CD14-positive monocyte (primary cell): ENCODE measurements at places on chromosomes 7 and 10.
A peak's percentile ranks its signal among the peaks of the same experiment; 100 is the strongest.

DNA sequence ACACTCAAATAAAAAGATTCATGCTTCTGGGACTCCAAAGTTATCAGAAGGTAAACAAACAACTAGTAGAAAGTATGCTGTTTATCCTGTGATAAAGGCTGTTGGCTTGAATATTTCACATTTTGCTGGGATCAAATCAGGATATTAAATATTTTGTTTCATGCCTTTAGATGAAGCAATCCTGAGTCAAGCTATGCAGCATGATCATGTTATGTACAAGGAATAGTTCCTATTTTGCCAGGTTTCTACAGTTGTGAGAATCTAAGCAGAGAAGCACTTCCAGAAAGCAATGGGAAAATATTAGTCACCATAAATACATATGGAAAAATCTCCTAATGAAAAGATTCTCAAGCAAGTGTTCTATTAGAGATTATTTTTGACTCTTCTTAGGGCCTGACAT lies 262.8 kb upstream of the PCDH15 start:
- H3K4me1 ChIP-seq: no peaks in the 10 kb centered on the region
- DNase-seq: no peak
- no peak overlapping the region for H3K27ac ChIP-seq

DNA sequence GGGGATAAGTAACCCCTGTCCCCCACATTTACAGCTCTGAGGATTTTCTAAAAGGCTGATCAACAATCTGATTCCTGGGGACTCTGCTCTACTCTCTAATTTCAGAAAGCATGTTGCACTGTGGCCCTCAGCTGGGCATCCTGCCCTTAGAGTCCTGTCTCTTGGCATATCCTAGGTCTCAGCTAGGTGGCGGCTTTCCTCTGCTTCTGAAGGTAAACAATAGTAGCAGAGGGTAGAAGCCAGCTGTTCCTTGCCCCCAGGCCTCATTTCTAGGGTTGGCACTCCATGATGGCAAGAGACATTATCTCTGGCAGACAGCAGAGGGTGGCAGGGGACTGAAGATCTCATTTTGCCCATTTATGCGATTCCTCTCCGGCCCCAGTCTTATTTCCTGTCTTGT lies 77.0 kb downstream of the ADCYAP1R1 start:
- no peak overlapping the region for H3K4me3 ChIP-seq
- H3K4me1 ChIP-seq: no peaks in the 10 kb centered on the region

- H3K4me3 ChIP-seq: no peak overlapping the region
- H3K27ac ChIP-seq: no peak overlapping the region
- no peaks in the 10 kb centered on the region for H3K27me3 ChIP-seq
- H3K4me1 ChIP-seq: peaks cover 41% of the 10 kb centered on the region
- no peak for DNase-seq
- peaks cover 24% of the 10 kb centered on the region for H3K36me3 ChIP-seq
Observed at GRCh38 chr7:76354981-76355730, 3.6 kb downstream of the YWHAG start.

DNA sequence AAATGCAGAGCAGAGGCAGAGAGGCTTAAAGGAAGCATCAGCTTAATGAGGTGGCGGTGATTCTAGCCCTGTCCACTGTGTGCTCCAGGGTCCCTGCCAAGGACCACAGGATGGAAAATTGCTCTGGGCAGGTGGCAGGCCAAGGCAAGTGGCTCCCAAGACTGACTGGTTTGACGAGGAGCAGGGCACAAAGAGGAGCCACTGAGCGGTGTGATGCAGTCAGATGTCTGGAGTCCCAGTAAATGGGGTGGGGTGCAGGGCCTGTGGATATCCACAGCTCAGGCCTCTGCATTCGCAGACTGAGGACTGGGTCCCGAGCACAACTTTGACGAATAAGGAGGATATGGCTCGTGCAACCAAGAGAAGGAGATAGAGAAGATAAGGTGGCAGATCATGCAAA lies 385.6 kb downstream of the PLXNA4 start:
- H3K4me3 ChIP-seq: no peak overlapping the region
- peaks cover 2% of the 10 kb centered on the region for H3K27me3 ChIP-seq
- no peaks in the 10 kb centered on the region for H3K36me3 ChIP-seq
- H3K4me1 ChIP-seq: no peaks in the 10 kb centered on the region
- no peak for DNase-seq
- no peak overlapping the region for H3K27ac ChIP-seq

GRCh38 chr7:73582664-73583202 lies 4.4 kb upstream of the TBL2 start:
- peak overlapping the region; percentile 98 for H3K27ac ChIP-seq
- H3K4me1 ChIP-seq: peaks cover 95% of the 10 kb centered on the region
- no peaks in the 10 kb centered on the region for H3K36me3 ChIP-seq
- no peaks in the 10 kb centered on the region for H3K27me3 ChIP-seq
- H3K4me3 ChIP-seq: peak overlapping the region; percentile 67
- DNase-seq: no peak

DNA sequence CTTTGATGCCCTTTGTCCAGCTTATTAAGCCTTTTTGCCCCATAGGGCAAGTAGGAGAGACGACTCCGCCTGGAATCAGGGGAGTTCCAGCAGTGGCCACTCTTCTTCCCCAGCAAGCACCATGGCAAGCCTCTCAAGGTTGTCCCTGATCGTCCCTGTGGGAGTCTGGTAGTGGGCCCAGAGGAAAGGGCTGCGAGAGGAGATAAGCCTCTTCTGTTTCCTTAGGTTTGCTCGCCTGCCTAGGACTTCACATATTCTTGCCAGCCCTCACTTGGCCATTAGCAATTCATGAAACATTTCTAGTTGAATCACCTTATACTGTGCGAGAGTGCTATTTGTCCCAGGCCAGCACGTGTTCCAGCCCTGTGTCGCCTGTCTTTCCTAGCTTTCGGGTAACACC lies 47.8 kb upstream of the CPN1 start:
- H3K4me1 ChIP-seq: no peaks in the 10 kb centered on the region
- DNase-seq: no peak
- H3K4me3 ChIP-seq: no peak overlapping the region
- no peaks in the 10 kb centered on the region for H3K36me3 ChIP-seq
- no peaks in the 10 kb centered on the region for H3K27me3 ChIP-seq

GRCh38 chr10:112269266-112269665 lies 13.9 kb upstream of the TECTB start:
- peaks cover 5% of the 10 kb centered on the region for H3K27me3 ChIP-seq
- no peak overlapping the region for H3K27ac ChIP-seq
- H3K4me3 ChIP-seq: no peak overlapping the region
- H3K36me3 ChIP-seq: no peaks in the 10 kb centered on the region

DNA sequence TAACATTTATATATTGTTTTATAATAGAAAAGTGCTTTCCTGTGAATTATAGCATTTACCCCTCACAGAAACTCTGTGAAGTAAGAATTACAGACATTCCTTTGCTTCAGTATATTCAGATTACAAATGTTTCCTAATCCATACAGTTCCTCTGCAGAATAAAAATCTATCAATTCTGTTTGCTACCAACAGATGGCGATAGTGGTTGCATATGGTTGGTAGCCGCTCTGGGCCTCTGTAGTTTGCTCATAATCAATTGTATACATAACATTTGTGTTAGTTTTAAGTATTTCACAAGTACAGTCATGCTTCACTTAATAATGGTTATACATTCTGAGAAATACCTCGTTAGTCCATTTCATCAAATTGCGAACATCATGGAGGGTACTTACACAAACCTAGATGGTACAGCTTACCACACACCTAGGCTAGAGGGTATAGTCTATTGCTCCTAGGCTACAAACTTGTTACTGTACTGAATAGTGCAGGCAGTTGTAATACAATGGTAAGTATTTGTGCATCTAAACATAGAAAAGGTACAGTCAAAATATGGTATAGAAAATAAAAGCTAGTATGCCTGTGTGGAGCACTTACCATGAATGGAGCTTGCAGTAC lies 94.4 kb upstream of the STEAP4 start:
- no peaks in the 10 kb centered on the region for H3K36me3 ChIP-seq
- no peak overlapping the region for H3K27ac ChIP-seq
- H3K4me1 ChIP-seq: peaks cover 15% of the 10 kb centered on the region
- peak; percentile 9 for DNase-seq

- H3K27ac ChIP-seq: no peak overlapping the region
- H3K4me3 ChIP-seq: no peak overlapping the region
- H3K36me3 ChIP-seq: no peaks in the 10 kb centered on the region
- no peaks in the 10 kb centered on the region for H3K27me3 ChIP-seq
Observed at GRCh38 chr7:95549818-95550529, 46.3 kb downstream of the PDK4 start.

DNA sequence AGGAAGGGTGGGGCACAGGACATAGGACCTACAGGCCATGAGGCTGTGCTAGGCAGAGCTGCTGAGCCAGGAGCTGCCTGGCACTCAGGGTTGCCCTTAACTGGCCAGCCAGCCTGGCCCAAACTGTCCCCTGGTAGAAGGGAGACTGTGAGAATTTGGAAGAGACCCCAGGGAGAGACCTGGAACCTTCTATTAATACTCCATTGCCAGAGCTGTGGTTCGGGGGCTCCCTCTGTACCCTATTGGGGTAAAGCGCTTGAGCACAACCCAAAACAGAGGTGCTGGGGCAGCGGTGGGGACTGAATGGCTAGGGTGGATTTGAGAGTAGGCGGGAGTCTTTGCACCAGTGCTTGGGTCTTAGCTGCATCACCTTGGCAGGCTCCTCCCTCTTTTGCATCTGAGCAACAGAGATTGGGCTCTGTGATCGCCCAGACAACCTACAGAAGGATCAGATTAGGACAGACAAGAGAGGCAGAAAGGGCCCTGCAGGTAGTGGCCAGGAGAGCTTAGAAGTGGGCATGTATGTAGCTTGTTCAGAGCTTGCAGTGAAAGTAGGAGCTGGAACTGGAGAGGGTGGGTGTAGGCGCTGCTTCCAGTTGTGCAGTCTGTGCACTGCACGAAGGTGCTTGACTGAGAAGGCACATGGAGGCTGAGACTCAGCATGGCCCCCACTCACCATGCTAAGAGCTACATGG lies 53.3 kb downstream of the ADCYAP1R1 start:
- H3K36me3 ChIP-seq: no peaks in the 10 kb centered on the region
- H3K4me1 ChIP-seq: no peaks in the 10 kb centered on the region
- no peak overlapping the region for H3K4me3 ChIP-seq

GRCh38 chr10:9211228-9211627 lies 1156.7 kb downstream of the GATA3 start:
- no peak overlapping the region for H3K4me3 ChIP-seq
- H3K4me1 ChIP-seq: no peaks in the 10 kb centered on the region
- H3K36me3 ChIP-seq: no peaks in the 10 kb centered on the region
- no peaks in the 10 kb centered on the region for H3K27me3 ChIP-seq

GRCh38 chr7:114141415-114141814 lies 222.6 kb upstream of the PPP1R3A start:
- no peaks in the 10 kb centered on the region for H3K36me3 ChIP-seq
- no peak for DNase-seq
- H3K27me3 ChIP-seq: no peaks in the 10 kb centered on the region
- no peak overlapping the region for H3K27ac ChIP-seq
- no peaks in the 10 kb centered on the region for H3K4me1 ChIP-seq

DNA sequence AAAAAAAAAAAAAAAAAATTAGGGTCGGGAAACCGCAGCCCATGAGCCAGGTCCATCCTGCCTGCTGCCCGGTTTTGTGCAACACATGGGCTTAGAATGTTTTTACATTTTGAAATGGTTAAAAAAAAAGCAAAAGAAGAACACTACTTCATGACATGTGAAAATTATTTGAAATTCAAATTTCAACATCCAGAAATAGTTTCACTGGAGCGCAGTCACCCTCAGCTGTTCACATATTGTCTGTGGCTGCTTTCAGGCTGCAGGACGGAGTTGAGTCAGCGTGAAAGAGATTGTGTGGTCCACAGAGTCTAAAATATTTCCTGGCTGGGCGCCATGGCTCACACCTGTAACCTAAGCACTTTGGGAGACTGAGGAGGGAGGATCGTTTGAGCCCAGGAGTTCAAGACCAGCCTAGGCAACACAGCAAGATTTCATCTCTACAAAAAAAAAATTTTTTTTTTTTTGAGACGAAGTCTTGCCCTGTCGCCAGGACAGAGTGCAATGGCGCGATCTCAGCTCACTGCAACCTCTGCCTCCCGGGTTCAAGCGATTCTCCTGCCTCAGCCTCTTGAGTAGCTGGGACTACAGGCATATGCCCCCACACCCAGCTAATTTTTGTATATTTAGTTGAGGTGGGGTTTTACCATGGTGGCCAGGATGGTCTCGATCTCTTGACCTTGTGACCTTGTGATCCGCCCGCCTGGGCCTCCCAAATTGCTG lies 63.9 kb upstream of the ECHDC3 start:
- no peak overlapping the region for H3K4me3 ChIP-seq
- no peaks in the 10 kb centered on the region for H3K36me3 ChIP-seq
- H3K27me3 ChIP-seq: peaks cover 40% of the 10 kb centered on the region
- H3K27ac ChIP-seq: no peak overlapping the region
- peaks cover 28% of the 10 kb centered on the region for H3K4me1 ChIP-seq

DNA sequence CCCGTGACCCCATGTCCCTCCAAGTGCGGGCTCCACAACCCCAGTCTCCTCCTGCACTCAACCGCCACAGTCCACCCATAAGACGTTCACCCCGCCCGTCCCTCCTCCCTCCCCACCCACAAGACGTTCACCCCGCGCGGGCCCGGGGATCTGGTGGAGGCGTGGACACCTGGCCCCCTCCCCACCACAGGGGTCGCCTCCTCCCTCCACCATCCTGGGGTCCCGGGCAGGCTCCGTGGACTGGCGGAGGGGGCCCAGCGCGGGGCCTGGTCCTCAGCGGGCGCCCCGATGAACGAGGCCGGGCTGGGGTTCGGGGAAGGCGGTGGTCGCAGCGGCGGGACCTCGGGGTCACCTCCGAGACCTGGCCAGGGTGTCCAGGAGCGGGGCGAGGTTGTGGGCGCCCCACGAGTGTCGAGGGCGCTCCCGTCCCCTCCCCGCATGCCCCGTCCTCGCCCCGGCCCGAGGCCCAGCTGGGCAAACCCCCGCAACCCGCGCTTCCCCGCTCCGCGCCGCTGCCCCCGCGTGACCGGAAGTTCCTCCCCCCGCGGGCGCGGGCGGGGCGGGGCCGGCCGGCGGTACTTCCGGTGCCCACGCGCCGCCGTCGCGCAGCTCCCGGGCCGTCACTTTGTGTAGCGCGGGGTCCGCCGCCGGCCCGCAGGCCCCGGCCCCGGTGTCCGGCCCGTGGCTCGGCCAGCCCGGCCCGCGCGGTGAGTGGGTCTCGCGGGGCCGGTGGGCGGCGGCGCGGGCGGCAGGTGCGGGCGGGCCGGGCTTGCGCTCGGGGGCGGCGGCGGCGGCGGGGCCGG lies at the start of gene ZNF316:
TSS of gene ZNF316 (plus strand) at position 578 of the 803 bp plus-strand sequence. CDS start 5,092 bp downstream, outside the sequence.
- peaks cover 14% of the 10 kb centered on the region for H3K36me3 ChIP-seq
- peak within 1 kb of the TSS; percentile 86 for H3K27ac ChIP-seq
- H3K4me1 ChIP-seq: peaks cover 48% of the 10 kb centered on the region

DNA sequence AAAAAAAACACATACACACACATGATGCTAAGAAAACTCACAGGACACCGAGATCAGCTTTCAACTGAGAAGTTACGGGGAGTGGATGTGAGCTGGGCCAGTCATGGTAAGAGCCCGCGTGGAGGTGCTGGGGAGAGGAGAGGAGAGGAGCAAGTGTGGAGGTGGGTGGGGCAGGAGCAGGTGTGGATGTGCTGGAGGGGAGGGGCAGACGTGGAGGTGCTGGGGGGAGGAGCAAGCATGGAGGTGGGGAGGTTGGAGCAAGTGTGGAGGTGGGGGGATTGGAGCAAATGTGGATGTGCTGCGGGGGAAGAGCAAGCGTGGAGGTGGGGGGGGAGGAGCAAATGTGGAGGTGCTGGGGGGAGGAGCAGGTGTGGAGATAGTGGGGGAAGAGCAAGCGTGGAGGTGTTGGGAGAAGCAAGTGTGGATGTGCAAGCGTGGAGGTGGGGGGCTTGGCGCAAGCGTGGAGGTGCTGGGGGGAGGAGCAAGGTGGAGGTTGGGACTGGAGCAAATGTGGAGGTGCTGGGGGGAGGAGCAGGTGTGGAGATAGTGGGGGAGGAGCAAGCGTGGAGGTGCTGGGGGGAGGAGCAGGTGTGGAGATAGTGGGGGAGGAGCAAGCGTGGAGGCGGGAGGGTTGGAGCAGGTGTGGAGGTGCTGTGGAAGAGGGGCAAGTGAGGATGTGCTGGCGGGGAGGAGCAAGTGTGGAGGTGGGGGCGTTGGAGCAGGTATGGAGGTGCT lies 24.5 kb upstream of the NCAPG2 start:
- H3K36me3 ChIP-seq: peaks cover 8% of the 10 kb centered on the region
- H3K4me3 ChIP-seq: no peak overlapping the region
- H3K27me3 ChIP-seq: no peaks in the 10 kb centered on the region
